Activated CD8-positive, alpha-beta memory T cell treated with anti-CD3 and anti-CD28 coated beads, Interleukin-2, amount 10 ng/mL, durations not matched to agents 7 days and 5 days (primary cell): ENCODE measurements at places on chromosomes 3 and 15. TPM values are rescaled to one million over a fixed set of nuclear protein-coding genes. Genes with fewer than 3 reads are reported as not detected.

DNA sequence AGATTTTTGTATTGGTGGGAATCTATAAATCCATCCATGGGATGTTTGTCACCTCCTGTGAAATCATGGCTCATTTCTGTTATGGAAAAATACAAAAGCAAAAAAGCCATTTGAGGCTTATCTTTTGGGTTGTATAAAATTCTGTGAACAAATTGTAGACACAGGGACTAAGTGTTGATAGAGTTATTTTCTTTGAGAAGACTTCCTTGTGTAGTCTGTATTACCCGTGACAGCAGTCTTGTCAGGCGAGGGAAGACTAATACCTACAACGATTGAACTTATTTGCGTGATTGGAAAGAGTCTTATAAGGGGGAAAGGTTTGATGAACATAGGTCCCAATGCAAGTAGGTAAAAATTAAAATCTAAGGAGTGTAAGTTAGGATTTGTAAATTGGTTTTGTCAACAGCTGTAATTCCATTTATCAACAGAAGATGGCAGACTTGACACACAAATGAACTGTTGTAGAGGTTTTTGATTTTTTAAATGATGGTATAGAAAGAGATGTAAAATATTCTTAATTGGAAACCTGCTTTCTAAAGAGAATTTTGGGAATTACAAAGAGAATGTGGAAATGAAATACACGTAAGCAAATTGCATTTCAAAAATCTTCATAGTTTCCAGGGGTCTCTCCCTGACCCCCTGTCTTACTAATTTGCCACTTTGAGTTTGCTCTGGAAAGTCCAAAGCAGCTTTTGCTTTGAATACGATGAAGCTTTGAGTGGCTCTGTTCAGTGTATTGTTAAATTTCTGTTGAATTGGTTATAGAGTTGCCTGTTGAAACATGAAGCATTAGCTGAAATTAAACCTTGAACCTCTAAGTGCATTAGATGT is 33.2 kb downstream of the SLC25A26 start:
- H3K36me3 ChIP-seq, result peaks cover 1% of the 10 kb centered on the region
- peaks cover 2% of the 10 kb centered on the region for H3K4me1 ChIP-seq
- no peak overlapping the region for H3K4me3 ChIP-seq
- H3K27ac ChIP-seq, result no peak overlapping the region
- DNase-seq, result no peak

MYEF2 gene
- total RNA-seq, result 25.8 TPM

CELF6 gene
- 0.33 TPM for total RNA-seq

- no peak overlapping the region for H3K4me3 ChIP-seq
- peaks cover 34% of the 10 kb centered on the region for H3K27me3 ChIP-seq
- H3K27ac ChIP-seq, result no peak overlapping the region
- peaks cover 9% of the 10 kb centered on the region for H3K4me1 ChIP-seq
These were observed 19.9 kb downstream of the ACKR2 start for GRCh38 chr3:42829083-42829627.

GRM7 gene
- total RNA-seq, result not detected

TTLL13 gene
- total RNA-seq, result 1.1 TPM

DNA sequence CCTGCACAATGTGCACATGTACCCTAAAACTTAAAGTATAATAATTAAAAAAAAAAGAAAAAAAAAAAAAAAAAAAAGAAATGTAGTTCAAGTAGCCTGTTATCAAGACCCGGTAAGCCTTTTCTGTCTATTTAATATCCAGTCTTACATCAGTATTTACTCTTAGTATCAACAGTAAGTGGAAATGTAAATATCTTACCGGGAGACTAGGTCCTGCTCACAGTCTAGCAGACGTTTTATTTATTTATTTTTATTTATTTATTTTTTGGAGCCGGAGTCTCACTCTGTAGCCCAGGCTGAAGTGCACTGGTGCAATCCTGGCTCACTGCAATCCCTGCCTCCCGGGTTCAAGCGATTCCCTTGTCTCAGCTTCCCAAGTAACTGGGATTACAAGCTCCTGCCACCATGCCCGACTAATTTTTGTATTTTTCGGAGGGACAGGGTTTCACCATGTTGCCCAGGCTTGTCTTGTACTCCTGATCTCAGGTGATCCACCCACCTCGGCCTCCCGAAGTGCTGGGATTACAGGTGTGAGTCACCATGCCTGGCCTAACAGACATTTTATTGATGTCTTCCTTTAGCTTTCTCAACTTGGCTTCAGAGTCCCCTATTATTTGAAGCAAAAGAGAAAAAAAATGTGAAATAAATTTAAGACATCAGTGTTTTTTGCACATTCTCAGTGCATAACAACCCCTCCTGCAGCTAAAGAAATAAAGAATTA is 19.9 kb downstream of the C2CD4B start:
- DNase-seq, result no peak
- no peak overlapping the region for H3K27ac ChIP-seq
- no peak overlapping the region for H3K4me3 ChIP-seq
- H3K4me1 ChIP-seq, result peaks cover 4% of the 10 kb centered on the region
- H3K27me3 ChIP-seq, result peaks cover 16% of the 10 kb centered on the region

- H3K36me3 ChIP-seq, result no peaks in the 10 kb centered on the region
- no peak for DNase-seq
- H3K4me3 ChIP-seq, result no peak overlapping the region
- no peaks in the 10 kb centered on the region for H3K4me1 ChIP-seq
- no peak overlapping the region for H3K27ac ChIP-seq
These were observed 44.3 kb downstream of the CERS3 start for GRCh38 chr15:100484443-100484842.

DNA sequence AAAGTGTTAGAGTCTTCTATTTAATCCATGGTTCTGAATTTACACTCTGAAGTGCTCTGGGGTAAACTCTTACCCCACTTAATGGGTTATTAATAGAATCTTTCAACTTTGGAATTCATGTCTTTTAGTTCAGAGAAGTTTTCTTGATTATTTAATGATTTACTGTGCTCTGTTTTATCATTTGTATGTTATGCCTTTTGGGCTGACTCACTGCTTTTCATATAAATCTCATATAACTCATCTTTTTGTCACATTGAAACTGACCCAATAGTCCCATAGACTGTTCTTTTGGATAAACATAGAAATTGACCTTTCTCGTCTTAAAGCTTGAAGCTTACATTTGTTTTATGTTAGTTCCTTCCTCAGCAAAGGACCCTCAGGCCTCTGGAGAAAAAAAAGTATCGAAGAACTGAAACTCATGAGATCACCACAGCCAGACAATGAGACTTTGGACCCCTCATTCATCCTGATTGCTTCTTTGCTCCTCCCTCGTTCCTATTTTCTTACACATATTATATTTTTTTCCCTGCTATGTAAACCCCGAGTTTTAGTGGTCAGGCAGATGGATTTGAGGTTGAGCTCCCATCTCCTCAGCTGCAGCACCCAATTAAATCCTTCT is 229.1 kb upstream of the CBLB start:
- no peaks in the 10 kb centered on the region for H3K27me3 ChIP-seq
- DNase-seq, result no peak
- no peak overlapping the region for H3K27ac ChIP-seq
- H3K4me1 ChIP-seq, result no peaks in the 10 kb centered on the region

DNA sequence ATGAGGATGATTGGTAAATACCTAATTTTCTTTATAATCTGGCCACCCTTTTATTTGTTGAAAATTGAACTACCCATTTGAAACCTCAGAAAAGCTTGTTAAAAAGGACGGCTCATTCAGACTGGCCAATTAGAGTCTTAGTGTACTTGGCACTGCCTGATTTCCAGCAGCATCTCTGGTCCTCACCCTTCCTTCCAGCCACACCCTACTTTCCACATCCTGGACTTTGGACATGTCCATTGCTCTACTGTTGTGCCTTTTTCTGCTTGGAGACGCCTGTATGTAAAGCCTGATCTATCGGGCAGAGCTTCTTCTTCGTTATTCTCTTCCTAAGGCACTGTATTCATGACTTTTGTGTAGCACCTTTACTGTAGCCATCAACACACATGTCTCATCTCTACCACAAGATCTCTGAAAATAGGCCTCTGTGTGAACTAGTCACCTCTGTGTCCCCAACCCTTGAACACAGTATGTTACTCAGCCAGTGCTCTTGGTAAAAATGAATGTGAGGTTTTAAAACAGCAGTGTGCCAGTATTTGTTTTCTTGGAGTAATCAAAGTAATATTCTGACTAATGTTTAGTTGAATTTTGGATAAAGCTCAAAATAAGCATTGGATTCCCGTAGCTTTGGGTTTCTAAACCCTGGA is 6.8 kb downstream of the RBM5 start:
- H3K4me3 ChIP-seq, result no peak overlapping the region
- H3K27me3 ChIP-seq, result no peaks in the 10 kb centered on the region
- DNase-seq, result no peak
- peak overlapping the region; percentile 3 for H3K27ac ChIP-seq

FANCD2OS gene
- not detected for total RNA-seq

ISY1 gene
- 75.9 TPM for total RNA-seq

DNA sequence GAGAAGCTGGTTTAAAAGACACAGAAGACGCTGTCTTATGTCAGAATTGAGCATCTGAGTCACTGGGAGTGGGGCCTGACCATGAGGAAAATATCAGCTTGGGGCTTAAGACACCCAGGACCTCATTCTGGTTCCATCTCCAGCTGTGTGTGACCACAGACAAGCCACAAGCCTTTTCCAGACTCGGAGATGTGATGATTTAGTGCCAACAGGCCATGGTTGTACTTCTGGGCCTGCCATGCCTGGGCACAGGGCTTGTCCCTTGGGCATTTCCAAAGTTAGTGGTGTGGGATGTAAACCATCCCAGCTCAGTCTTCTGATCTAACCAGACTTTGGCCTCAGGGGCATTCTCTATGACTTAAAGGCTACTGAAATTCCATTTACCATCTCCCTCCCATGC is 269.8 kb downstream of the RYR3 start:
- H3K27ac ChIP-seq, result no peak overlapping the region
- no peaks in the 10 kb centered on the region for H3K36me3 ChIP-seq
- H3K4me3 ChIP-seq, result no peak overlapping the region
- no peaks in the 10 kb centered on the region for H3K4me1 ChIP-seq

GRCh38 chr15:59562448-59563186 is 49.0 kb upstream of the GCNT3 start:
- H3K36me3 ChIP-seq, result no peaks in the 10 kb centered on the region
- H3K27me3 ChIP-seq, result peaks cover 26% of the 10 kb centered on the region
- H3K27ac ChIP-seq, result no peak overlapping the region
- peaks cover 7% of the 10 kb centered on the region for H3K4me1 ChIP-seq
- no peak overlapping the region for H3K4me3 ChIP-seq

DNA sequence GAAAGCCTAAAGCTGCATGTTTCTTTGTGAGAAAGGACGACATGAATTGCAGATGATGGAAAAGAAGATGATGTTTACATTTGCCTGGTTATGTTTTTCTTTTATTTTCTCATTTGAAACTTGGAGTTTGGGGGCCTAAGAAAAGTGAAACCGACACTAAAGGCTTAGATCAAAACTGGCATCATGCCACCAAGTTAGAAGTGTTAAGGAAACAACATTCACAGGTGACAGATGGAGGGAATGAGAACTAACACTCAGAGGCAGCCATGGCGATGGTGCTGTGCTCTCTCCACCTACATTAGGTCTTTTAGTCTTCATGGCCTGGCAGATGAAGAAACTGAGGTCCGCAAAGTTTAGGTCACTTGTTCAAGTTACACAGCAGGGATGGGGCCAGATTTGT is 923.6 kb downstream of the TUSC7 start:
- H3K4me1 ChIP-seq, result no peaks in the 10 kb centered on the region
- no peak overlapping the region for H3K27ac ChIP-seq
- no peak overlapping the region for H3K4me3 ChIP-seq
- no peaks in the 10 kb centered on the region for H3K27me3 ChIP-seq

DNA sequence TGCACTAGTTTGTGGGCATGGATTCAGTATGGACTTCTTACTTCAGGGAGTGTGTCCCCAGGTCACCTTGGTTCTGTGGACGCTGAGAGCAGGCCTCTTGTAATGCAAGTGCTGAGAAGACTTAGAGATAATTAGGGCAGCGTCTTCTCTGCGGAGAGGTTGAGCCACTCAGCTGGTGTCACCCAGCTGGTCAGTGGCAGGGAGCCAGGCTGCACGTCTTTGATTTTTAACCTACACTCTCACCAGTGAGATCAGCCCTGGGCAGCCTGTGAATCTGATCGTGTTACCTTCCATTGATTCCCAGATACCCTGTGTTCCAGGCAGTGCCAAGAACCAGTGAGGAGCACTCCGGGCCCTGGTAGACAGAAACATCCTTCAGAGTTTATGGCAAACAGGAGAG is 92.6 kb downstream of the SLCO3A1 start:
- no peaks in the 10 kb centered on the region for H3K27me3 ChIP-seq
- no peaks in the 10 kb centered on the region for H3K36me3 ChIP-seq
- DNase-seq, result no peak
- peaks cover 27% of the 10 kb centered on the region for H3K4me1 ChIP-seq
- H3K27ac ChIP-seq, result no peak overlapping the region
- H3K4me3 ChIP-seq, result no peak overlapping the region

DNA sequence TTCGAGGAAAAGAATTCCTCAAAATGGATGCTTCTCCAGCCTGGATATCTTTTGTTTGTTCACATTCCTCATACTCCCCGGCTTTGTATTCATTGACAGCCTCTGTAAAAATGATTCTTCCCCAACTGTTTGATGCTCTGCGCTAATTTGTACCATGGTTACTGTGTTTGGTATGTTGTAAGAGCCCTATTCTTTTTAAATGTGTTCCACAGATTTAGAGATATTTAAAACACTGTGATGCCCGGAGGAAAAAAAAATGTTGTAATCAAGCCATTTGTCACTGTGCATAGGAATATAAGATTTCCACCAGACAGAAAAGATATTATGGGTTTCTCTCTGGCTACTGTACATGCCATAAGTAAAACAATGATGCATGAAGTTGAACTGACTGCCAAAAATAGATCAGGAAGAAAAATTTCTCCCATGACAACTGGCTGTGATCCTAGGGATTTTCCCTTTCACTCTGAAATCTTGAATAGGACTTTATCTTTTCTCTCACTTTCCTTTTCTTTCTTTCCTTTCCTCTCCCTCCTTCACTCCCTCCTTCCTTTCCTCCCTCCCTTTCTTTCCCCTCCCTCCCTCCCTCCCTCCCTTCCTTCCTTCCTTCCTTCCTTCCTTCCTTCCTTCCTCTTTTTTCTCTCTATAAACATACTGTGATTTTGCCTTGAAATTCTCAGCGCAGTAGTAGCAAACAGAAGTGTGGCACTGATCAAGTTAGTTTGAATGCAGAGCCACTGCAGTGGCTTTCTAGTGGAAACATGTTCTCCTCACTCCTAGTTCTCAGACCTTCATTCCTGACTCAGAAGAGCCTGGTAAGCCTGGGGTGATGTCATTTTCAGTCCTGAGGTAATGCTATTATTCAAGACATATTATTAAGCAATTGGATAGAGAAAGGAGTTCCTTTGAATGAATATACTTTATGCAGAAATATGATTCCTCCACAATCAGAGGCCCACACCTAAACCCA is 254.9 kb upstream of the TBL1XR1 start:
- H3K27me3 ChIP-seq, result no peaks in the 10 kb centered on the region
- no peak for DNase-seq
- H3K4me1 ChIP-seq, result peaks cover 16% of the 10 kb centered on the region
- H3K36me3 ChIP-seq, result peaks cover 3% of the 10 kb centered on the region

GRCh38 chr3:111702996-111703985 is 108.1 kb upstream of the ZBED2 start:
- no peak overlapping the region for H3K4me3 ChIP-seq
- no peaks in the 10 kb centered on the region for H3K27me3 ChIP-seq
- peaks cover 28% of the 10 kb centered on the region for H3K4me1 ChIP-seq
